Trophoblast cell (in vitro differentiated cells and primary cell): ENCODE measurements at places on chromosomes 1 and 21.
A peak's percentile ranks its signal among the peaks of the same experiment; 100 is the strongest.

DNA sequence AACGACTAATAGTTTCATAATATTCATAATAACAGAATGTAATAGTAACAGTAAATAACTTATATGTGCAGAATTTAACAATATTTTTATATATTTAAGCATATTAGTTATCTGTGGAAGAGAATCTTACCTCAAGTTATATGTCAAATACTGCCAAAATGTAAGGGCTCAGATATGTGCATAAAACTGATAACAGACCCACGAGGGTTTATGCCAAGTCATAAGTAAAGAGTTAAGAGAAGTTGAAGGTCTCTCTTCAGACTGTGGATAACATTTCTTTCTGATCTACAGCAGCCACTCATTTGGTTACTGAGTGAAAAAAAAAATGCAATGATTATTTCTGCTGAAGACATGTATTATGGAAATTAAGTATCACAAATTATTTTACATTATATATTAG is 1167.8 kb upstream of the NCAM2 start:
- DNase-seq, result no peak

DNA sequence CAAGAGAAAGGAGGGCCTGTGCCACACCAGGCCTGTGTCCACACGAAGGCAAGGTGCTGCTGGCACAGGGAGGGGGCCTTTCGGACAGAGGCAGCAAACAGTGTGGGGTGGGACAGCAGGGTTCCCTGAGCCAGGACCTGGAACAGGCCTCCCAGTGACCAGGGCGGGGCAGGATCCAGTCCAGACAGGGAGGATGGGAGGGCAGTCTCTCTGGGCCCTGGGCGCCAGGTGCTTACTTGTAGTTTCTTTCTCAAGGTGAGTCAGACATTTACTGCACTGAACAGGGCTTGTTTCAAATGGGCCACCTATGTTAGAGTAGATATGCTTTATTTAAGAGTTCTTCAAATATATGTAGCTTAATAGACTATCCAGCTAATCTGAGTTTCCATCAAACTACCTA is 52.8 kb upstream of the STUM start:
- no peak for DNase-seq

DNA sequence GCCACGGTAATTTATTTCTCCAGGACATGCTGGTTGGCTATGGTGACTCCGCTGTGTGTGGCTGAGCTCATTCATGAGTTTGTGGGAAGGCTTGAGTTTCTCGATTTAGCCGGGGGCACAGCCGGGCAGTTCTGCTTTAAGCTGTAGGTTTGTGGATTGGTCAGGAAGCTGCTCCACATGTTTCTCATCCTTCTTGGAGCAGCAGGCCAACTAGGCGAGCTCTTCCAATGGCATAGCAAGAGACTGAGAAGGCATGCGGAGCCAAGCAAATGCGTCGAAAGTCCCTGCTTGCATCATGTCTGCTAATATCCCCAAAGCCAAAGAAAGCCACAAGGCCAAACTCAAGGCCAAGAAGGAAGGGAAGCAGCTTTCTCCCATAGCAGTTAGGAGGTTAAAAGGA is 71.6 kb upstream of the GREM2 start:
- no peak for DNase-seq

- DNase-seq, result no peak
Observed at GRCh38 chr21:32562426-32562825, 22.9 kb downstream of the TCP10L start.

DNA sequence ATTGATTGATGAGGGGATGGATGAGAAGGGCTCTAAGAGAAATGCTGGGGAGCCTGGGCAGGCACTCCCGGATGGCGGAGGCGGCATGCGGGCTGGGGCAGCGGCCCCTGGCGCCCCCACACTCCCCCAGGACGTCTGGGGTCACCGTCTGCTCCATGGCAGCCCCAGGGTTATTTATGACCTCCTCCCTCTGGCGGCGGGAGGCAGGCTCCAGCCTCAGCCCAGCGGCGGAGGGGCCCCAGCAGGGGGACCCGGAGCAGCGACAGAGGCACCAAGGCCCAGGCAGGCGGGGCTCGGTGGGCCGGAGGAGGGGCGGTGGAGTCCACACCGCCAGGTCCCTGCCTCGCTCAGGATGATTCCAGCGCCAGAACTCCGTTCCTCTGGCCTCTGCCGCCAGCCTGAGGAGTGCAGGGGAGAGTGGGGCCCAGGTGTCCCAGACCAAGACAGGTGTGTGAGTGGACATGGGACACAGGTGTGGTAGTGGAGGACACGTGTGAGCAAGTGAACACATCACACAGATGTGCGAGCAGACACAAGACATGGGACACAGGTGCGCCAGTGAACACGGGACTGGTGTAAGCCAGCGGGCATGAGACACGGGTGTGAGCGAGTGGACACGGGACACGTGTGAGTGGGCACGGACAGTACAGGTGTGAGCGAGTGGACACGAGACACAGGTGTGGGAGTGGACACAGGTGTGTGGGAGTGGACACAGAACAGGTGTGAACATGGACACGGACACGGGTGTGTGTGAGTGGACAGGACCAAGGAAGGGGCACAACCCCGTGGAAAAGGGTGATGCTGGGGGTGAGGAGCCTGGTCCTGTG is 2.5 kb upstream of the SAMD11 start:
- DNase-seq, result peak; percentile 70

- DNase-seq, result no peak
Observed at GRCh38 chr21:26941421-26941820, 25.5 kb downstream of the ADAMTS5 start.

DNA sequence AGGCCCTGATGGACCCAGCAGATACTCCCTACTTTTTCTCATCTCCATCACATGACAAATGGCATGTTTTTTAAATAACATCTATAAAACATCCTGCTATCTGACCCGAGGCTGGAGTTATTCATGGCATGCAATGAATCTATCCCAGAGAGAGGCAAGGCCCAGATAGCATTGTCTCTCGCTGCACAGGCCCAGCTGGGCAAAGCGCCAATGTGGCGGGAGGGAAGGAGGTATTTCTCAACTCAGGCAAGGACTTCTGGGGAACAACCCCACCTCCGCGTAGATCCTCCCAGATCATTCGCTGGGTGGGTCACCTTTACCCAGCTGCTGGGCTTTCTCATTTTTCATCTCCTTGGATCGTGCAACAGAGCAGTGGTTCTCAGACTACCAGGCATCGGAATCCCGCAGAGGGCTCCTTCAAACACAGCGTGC is 59.8 kb downstream of the ERG start:
- DNase-seq, result peak; percentile 52

DNA sequence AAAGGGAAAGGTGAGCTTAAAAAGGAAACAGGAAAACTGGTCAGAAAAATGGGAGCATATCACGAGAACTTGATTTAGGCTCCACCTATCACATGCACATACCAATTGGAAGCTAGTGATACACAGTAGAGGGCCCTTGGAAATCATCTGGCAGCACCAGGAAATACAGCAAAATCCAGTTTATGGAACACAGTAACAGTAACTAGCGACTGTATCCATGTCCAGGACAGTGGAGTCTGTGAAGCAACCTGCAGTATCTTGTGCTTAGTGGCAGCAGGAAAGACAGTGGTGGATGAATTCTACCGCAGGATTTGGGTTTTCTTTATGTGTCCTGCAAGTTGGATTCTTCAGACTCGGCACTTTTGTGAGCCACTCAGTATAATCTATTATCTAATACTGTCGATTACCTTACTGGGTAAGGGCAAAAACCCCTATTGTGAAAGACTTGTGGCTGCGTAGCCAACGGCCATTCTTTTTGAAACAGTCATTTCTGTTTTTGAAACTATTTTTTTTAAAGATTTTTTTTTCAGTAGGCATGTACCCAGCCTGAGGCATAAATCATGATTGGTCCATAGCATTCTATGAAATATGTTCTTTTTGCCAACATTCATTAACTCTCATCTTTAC is 1.6 kb upstream of the KDM4A start:
- peak; percentile 81 for DNase-seq

DNA sequence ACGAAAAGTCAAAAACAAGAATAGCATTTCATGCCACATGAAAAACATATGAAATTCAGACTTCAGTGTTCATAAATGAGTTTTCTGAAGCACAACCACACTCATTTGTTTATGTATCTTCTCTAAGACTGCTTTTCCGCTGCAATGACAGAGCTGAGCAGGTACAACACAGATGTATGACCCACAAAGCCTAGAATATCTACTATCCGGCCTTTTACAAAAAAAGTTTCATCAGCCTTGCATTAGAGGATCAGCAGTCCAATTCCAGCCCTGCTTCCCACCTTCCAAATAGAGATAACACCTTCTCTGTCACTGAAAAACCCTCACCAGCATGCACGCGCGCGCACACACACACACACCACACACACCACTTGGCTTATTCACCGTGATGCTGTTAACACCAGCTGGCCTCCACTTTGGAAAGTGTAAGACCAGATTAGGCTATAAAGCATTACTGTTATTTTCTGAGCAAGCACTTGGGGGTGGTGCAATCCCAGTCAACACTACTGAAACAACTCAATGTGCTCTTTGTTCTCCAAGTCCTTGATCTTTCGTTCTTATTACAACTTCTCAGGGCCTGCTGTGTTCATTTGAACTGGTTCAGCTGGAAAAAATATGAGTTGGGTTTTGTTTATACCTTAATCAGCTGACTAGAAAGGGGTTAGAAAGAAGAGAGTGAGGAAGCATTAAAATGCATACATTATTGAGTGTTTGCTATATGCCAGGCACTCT is 90.0 kb downstream of the GLUL start:
- DNase-seq, result no peak

DNA sequence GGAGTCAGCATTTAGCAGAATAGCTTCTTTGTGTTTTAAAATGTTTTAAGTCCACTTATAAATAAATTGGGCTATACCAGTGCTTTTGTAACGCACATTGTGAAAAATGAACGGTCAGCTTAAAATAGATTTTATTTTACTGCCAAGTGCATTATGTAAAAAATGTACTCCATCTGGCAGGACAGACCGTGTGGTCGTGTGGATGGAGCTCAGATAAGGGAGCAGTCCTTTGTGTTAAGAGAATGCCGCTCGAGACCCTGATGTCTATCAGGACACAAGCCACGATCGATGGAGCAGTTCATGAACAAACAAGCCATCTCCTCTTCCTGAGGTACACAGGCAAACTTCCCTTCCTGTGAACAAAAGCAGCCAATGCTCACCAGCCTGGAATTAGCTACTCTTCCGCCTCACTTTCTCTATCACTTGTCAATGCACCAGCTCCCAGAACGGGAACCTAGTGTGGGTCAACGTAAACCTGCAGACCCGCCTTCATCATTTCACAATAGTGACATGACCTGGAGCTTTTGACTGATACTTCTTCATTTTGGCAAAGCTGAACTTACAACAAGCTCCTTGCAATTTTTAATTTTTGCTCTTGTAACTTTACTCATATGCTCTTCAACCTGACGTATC is 243.5 kb downstream of the TGFB2 start:
- DNase-seq, result no peak

DNA sequence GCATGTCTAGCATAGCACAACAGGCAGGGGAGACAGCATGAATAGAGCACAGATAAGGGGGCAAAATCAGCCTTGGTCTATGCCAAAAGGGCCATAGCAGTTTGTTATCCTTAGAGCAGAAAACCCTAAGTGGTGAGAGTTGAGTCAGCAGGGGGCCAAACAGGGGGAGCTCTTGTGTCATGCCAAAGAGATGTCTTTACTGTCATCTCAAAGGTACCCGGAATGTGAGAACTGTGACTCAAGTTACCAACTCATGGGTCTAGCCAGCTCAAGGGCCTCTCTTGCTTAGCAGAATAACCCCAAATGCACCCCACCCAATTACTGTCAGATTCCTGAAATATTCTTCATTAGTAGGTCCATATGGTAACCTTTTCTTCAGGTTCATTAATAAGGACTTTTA is 45.9 kb upstream of the NRDC start:
- no peak for DNase-seq

DNA sequence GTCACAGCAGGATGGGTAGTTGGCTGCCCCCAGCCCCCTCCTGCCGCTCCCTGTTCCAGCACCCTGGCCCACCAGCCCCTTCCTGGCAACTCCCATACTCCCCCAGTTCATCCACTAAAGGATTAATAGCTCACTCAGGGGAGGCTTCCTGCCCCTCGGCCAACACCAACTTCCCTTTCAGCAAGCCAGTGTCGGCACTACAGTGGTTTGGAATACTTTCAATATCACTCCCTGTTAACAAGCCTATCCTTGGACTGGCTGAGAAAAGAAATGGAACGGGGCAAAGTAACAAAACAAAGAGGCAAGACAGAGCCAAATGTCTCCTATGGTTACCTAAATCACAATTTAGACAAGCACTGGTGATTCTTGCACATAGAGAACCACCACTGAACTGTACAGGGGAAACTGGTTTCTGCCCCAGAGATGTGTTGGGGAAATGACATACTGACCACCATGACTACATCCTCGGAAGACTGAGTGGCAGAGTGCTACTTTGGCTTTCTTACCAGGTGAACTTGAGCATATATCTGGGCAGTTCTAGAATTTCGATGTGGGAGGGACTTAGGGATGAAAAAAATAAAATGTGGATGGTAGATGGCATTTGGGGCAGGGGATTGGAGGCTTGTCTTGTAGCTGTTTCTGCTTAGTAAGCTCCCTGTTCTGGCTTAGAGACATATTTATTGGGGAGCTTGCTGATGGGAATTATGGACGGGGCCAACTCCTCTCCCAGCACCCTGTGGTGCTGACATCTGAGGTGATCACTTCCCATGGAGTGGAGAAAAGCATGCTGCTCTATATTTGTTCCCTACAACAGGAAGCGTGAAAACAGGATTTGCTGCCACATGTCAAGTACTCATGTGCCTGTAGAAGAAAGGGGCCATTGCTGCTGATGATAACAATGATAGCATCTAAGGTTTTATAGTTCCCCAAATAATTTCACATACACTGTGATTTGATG is 7.1 kb upstream of the CAPN2 start:
- DNase-seq, result no peak

DNA sequence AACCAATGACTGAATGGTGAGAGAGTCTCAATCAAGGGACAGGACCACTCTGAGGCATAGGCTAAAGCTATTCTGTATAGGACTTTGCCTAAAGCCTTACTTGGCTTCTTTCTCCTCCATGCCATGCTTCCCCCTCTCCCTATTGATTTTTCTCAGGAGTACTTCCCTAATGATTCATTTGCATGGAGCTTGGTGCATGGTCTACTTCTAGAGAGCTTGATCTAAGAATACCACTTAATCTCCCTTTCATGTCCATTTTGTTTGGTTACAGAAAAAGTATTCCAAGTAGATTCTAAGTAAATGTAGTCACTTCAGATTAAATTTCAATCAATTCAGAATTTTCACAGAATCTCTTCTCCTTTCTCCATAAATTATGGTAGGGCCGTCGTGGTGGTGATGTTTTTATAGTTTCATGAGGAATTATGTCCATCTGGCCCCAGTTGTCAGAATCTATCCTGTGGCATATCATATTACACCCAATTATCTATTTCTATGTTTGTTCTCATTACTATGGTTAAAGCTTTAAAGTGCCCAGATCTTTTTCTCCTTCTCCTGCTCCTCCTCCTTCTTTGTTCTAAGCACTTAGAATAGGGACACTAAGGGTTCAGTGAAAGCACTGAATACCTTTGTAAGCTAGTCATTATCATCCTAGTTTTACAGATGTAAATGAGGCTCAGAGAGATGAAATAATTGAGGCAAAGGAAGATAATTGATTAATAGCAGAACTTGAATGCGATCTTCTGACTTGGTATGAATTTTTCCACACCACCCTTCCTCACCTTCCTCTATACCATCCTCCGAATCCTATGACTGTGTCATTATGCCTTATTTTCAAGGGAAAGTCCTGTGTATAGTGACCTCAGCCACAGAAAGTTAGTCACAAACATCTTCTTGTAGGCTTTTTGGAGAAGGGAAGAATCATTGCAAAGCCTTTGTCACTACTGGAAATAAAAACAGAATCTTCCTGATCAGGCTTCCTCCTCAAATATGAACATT is 85.6 kb upstream of the ZRANB2 start:
- DNase-seq, result no peak

- peak; percentile 64 for DNase-seq
Observed at GRCh38 chr21:27525780-27526179, 558.9 kb upstream of the ADAMTS5 start.
